ENCODE measurements at places on chromosomes 2 and 18. TPM values are rescaled to one million over a fixed set of nuclear protein-coding genes. Genes with fewer than 3 reads are reported as not detected.

NCKAP5 gene
- total RNA-seq = not detected

DNA sequence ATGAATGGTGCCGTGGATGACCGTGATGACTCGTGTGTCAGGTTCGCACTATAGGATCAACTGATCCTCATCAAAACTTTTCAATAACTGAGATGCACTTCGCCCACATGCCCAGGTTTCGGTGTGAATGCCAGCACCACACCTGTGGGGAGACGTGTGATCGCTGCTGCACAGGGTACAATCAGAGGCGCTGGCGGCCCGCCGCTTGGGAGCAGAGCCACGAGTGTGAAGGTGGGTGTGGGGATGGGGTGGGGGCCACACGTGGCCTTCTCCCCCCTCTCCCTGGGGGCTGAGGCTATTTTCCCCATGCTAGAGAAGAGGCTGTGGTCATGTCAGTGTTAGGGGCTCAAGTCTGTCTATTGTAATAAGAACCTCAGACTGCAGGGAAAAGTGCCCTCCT lies 69.0 kb downstream of the LAMA3 start:
- H3K27ac ChIP-seq = no peak overlapping the region
- no peak overlapping the region for H3K4me3 ChIP-seq
- no peak for DNase-seq
- no peaks in the 10 kb centered on the region for H3K4me1 ChIP-seq
- H3K27me3 ChIP-seq = no peaks in the 10 kb centered on the region

DNA sequence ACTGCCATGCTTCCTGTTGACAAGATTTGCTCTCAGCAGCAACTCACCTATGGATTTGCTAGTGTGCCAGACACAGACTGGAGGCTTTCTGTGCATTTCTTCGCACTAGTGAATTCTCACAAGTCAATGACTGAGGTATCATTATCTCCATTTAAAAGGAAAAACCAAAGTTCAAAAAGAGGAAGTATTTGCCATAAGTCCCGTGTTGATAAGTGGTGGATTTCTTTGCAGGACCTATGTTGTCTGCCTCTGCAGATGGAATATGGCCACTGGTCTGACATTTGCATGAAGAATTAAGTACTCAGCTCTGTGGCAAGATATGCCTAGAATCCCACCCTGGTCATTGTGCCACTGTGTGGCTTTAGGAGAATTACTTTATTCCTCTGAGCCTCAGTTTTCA lies 299.6 kb downstream of the PAX3 start:
- no peak for DNase-seq
- no peak overlapping the region for H3K4me3 ChIP-seq
- H3K36me3 ChIP-seq = no peaks in the 10 kb centered on the region
- H3K27ac ChIP-seq = no peak overlapping the region

GRCh38 chr18:67677489-67677888 lies 161.0 kb upstream of the DSEL start:
- no peak overlapping the region for H3K4me3 ChIP-seq
- no peaks in the 10 kb centered on the region for H3K36me3 ChIP-seq
- H3K4me1 ChIP-seq = no peaks in the 10 kb centered on the region
- no peak overlapping the region for H3K27ac ChIP-seq

TDRD15 gene
- 0.06 TPM for total RNA-seq

DNA sequence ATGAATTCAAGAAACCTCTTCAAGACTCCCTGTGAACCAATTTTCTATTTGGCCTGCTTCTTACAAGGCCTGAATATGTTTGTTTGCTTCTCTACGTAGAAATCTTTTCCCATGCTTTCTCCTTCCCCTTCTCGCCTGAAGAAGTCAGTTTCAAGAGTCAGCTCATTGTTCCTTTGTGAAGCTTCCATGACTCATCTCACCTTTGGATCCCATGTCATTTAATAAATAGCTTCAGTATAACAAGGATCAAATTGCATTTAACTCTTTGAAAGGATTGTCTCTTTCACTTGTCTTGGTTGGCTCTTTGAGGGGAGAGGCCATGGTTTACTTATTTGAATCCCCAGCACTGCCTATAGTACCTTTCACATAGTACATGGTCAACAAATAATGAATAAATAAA lies 28.4 kb downstream of the CPS1 start:
- H3K36me3 ChIP-seq = no peaks in the 10 kb centered on the region
- no peaks in the 10 kb centered on the region for H3K27me3 ChIP-seq
- DNase-seq = no peak
- H3K27ac ChIP-seq = no peak overlapping the region
- no peaks in the 10 kb centered on the region for H3K4me1 ChIP-seq
